ENCODE measurements at places on chromosomes 3 and 15. TPM values are rescaled to one million over a fixed set of nuclear protein-coding genes. Genes with fewer than 3 reads are reported as not detected.

GOLGA6L4 gene
- total RNA-seq = 0.78 TPM

GLDN gene
- total RNA-seq = 0.37 TPM

ARHGEF26 gene
- 5.5 TPM for total RNA-seq

TM6SF1 gene
- total RNA-seq = 0.20 TPM

SLC15A2 gene
- total RNA-seq = not detected

SPINT1 gene
- not detected for total RNA-seq

CCDC39 gene
- not detected for total RNA-seq

CKMT1A gene
- total RNA-seq = not detected

GXYLT2 gene
- 32.6 TPM for total RNA-seq

GOLGA8A gene
- 16.9 TPM for total RNA-seq
